Esophagus squamous epithelium (tissue), 5 donors: ENCODE measurements at places on chromosomes 1 and 21.

DNA sequence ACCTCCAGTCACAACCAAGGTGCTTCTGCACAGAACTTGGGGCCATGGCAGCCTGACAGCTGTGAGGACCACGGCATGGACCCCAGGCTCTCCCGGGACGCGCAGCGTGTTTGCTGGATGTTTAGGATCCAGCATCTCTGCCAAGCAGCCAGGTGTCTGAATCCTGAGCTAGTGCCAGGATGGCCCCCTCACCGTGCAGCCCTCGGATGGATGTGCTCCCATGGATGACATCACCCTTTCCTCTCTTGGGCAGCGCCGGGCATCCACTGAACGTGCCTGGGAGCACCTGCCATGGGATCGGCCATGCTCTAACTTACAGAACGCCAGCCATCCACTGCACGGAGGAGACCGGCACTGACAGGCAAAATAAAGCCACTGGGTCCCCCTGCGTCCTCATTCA is 53.9 kb downstream of the PRDM15 start:
- no peak for DNase-seq

- DNase-seq: no peak
These were observed 949.3 kb downstream of the MRPL39 start for GRCh38 chr21:24658026-24658425.

- DNase-seq: no peak
These were observed 5.8 kb upstream of the CRABP2 start for GRCh38 chr1:156711011-156711817.

GRCh38 chr1:169240449-169241232 is 127.0 kb downstream of the NME7 start:
- DNase-seq: no peak

- DNase-seq: no peak
These were observed 1.7 kb downstream of the ANGPTL1 start for GRCh38 chr1:178869119-178869697.

DNA sequence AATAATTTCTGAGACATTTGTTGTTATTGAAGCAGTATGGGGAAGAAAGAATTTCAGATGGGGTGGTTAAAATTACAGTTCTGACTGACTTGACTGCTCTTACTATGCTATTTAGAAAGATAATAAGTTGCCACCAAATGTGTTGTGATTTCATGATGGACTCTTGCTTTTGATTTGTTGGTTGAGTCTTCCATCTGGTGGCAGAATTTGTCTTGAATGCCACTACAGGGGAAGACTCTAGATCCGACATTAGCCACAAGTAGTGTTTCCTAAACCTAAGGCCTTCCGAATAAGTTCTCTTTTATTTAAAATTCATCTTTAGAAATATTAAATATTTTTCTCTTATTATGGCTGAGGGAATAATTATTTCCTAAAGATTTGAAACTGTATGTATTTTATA is 190.9 kb upstream of the ADGRL4 start:
- no peak for DNase-seq
